CD4-positive, alpha-beta T cell treated with Interleukin-4 for 1 hour (primary cell): ENCODE measurements at places on chromosomes 12 and 14.

DNA sequence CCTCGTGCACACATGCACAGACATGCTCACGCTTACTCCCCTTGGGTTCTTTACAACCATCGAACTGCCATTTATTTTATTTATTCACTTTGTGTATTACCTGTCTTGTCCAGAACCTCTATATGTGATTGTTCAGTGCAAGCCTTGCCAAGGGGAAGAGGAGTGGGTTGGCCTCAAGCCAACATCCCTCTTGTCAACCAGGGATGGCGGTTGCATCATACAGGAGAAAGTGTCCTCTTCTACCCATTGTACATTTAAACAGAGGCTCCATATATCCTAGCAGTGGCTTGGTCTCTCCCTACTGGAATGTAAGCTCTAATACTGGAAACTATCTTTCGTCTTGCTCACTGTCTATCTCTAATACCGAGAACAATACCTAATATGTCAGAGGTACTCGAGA, 108.4 kb downstream of the C12orf42 start:
- no peak for DNase-seq

DNA sequence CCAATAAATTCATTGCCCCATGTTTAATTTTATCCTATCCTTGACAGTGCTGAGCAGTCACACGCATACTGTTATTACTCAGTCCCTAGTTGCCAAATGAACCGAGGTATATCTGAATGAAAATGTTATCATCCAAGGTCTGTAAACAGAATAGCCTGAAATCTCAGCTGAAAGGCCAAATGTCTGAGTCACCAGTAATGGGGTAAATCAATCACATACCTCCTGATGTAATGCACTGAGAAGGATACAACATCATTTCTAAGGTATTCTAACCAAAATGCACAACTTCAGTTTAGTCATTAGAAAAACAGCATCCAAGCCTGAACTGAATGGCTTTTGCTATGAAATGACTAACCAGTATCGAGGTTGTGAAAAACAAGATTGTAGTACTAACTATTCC, 228.6 kb downstream of the DPF3 start:
- no peak for DNase-seq

DNA sequence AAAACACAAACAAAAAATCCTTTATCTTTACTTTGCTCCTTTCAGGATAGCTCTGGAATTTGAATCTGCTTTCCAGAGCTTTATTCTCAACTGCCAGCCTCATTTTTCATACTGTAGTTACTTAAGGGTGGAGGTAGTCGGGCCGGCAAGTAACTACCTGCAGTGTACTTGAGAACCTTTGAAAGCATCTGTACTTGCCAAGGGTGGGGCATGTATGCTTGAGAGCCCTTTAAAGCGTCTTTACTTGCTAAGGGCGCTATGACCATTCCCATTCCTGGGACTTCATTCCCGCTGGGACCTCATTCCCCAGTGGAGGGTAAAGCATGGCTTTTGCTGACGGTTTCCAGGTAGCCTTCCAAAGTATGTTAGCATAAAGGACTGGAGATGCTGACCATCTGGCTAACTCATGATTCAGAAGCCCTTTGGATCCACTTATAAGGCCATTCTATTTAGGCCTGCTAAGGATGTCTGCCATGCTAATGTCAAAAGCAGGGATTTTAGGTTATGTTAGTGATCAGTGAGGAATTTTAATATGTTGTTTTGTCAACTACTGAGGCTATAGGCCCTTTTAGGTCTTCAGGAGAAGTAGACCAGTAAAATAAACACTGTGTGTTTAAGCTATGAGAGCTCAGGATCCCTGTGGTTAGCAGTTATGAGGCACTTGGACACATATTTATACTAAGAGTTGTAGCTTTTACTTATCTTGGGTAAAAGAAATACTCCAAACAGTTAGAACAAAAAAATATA, 74.9 kb downstream of the CRADD start:
- no peak for DNase-seq

- no peak for DNase-seq
Observed at GRCh38 chr12:101356794-101357193, 50.8 kb downstream of the ARL1 start.

DNA sequence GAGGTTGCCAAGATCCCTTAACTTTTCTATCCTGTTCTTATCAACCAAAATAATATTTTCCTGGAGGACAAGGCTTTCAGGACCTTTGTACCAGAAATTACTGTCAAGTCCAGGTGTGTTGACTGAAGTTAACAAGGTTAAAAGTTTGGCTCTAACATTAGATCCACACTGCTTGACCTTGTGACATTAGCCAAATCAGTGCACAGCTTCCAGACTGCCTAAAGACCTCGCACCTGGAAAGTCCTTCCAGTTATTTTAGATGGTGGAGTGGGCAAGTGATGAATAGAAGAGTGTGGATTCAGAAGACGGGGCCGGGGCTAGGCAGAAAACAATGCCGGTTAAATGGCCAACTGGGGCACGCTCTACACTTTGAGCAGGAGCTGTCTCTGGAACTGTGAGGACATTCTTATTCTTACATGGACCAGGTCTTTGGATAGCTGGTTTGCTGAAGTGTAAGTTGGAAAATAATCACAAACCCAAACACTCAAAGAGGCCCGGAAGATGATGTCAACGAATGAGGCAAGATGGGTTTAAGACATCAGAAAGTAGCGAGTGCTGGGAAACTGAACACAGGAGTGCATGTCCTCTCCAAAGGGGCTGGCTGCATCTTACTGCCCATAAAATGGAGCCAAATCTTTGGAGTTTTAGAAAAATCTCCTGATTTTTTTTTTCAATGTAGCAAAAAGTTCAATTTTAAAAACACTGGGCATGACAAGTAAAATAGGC, 56.3 kb downstream of the NIN start:
- DNase-seq, result no peak

DNA sequence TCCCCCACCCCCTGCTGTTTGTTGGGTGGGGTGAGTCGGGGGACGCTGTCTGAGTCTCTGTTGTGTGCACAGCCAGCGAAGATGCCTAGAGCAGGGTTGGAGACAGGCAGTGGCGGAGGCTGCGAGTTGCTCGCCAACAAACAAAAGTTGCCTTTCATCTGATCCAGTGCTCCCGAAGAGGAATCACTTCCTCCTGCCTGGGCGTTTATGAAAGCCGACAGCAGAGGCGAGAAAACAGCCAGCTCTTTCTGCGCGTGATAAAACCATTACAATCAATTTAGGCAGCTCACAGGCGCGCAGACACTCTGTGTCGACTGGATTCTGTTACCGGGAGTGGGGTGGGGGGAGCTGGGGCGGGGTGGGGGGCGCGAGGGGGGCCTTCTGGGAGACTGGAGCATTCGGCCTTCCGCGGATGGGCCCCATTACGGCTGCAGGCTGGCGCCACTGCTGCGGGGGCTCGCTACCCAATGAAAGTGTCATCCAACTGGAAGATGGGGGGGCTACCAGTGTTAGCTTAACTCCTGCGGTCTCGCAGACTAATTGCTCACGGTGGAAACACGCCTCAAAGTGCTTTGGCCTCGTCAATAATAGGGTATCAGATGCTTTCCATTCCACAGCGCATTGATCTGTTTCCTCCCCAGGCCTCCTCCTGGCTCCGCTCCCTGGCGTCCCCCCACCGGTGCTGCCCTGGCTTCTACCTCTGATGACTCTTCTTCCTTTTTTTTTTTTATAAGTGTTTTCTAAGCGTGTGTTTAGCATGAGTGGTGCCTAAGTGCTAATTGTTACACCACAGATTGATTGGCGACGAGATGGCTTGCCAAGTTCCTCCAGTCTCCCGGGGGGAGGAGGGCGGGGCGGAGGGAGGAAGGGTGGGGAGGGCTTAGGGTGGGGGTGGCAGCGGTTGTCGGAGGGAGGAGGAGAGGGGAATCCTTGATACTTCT, 678.4 kb downstream of the MED13L start:
- DNase-seq, result no peak

DNA sequence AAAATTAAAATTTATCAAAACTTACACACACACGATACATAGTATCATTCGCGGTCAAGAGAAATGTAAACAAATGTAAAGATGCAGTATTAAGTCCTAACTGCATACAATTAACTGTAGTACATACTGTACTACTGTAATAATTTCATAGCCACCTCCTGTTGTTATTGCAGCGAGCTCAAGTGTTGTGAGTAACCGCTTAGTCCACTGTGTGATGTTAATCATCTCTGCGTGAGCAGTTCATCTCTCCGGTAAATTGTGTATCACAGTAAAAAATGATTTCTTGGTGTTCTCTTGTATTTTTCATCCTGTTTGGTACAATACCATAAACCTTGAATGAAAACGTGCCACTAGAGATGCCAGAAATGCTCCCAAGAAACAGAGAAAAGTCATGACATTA, 6.5 kb downstream of the EPS8 start:
- DNase-seq, result no peak

GRCh38 chr12:22396735-22397134, 62.2 kb upstream of the ST8SIA1 start:
- DNase-seq, result no peak
